ENCODE measurements at places on chromosomes 3 and 15. TPM values are rescaled to one million over a fixed set of nuclear protein-coding genes. Genes with fewer than 3 reads are reported as not detected.

THAP10 gene
- total RNA-seq: 0.13 TPM

DUOXA2 gene
- total RNA-seq: not detected

EPHB3 gene
- not detected for total RNA-seq

MYZAP gene
- total RNA-seq: not detected

DNA sequence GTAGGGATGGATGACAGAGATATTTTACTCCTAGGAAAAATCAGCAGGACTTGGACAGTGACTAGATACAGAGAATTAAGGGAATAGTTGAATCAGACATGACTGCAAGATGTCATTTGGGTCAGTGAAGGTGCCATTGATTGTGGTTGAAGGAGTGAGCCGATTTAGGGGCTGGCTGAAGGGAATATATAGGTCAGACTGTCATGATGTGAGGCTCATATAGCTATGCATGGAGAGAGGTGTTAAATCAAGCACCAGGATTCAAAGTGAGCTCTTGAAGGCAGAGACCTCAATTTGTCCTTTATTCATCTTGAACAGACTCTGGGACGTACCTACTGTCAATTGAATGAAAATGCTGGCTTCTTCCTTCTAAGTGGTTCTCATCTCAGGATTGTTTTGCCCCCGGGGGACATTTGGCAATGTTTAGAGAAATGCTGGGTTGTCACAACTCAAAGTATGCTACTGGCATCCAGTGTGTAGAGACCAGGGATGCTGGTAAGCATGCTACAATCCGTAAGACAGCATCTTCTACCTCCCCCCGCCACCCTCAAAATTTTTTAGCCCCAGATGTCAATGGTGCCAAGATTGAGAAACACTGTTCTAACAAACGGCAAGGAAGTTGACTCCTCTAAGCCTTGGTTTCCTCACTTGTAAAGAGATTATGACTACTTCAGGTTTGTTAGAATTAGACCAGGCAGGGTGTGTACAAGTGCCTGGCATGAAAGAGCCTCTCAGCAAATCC, 7.8 kb downstream of the ATP2C1 start:
- H3K4me3 ChIP-seq: no peak overlapping the region
- H3K4me1 ChIP-seq: no peaks in the 10 kb centered on the region
- DNase-seq: no peak
- no peaks in the 10 kb centered on the region for H3K36me3 ChIP-seq
- H3K27ac ChIP-seq: no peak overlapping the region
- H3K27me3 ChIP-seq: no peaks in the 10 kb centered on the region

DNA sequence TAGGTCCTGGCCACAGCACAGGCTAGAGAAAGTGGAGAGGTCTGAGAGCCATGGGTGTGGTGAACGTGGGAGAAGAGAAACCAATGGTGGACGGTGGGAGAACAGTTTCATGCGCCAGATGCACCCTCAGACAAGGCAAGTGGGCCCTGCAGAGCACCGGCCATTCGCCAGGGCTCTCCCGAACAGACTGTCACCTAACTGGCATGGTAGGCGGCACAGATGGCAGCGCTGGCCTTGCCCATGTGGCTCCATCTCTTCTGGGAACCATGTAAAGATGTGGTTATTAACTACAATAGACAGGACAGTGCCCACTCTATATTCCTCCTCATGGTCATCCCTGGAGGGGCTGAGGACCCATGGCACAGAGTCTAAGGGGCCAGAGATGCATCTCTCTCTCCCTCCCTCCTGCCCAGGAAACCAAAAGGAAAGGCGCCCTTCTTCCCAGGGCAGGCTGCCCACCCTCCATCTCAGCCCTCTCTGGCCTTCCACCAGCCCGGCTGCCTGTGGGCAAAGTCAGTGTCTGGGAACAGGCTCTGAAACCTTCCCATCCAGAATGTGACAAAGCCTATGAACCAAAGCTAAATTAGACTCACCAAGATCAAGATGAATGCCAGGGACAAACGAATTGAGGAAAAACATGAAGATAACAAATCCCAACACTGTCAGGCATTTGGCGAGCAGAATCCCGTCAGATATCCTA, 147.8 kb downstream of the OCA2 start:
- H3K4me1 ChIP-seq: no peaks in the 10 kb centered on the region
- no peak for DNase-seq
- H3K4me3 ChIP-seq: no peak overlapping the region
- peaks cover 8% of the 10 kb centered on the region for H3K27me3 ChIP-seq
- no peaks in the 10 kb centered on the region for H3K36me3 ChIP-seq
- no peak overlapping the region for H3K27ac ChIP-seq

DNA sequence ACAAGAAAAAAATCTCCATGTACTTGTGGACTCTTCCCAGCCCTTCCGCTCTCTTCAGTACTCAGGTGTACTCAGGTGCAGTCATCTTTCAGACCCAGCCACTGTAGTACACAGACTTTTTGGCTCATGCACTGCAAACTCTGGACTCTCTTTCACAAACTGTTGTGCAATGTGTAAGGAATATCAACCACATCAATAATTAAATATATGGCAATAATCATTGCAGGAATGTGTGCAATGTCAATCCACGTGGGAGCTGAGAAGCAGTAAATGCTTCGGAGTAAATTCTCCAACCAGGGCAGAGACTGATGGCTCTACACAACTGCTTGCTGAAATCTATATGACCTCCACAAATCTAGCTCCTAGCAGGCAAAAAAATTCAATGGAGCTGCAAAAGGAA, 287.3 kb upstream of the COL8A1 start:
- H3K4me3 ChIP-seq: no peak overlapping the region
- H3K27me3 ChIP-seq: no peaks in the 10 kb centered on the region
- no peak overlapping the region for H3K27ac ChIP-seq
- no peaks in the 10 kb centered on the region for H3K36me3 ChIP-seq
- DNase-seq: no peak

- H3K27ac ChIP-seq: no peak overlapping the region
- no peaks in the 10 kb centered on the region for H3K36me3 ChIP-seq
- no peaks in the 10 kb centered on the region for H3K27me3 ChIP-seq
- peaks cover 10% of the 10 kb centered on the region for H3K4me1 ChIP-seq
- no peak for DNase-seq
- no peak overlapping the region for H3K4me3 ChIP-seq
These were observed 55.9 kb upstream of the GCNT3 start for GRCh38 chr15:59555696-59556095.

GRCh38 chr3:76372497-76372896, 587.1 kb upstream of the ZNF717 start:
- H3K27ac ChIP-seq: no peak overlapping the region
- DNase-seq: no peak
- H3K27me3 ChIP-seq: no peaks in the 10 kb centered on the region
- no peaks in the 10 kb centered on the region for H3K4me1 ChIP-seq

DNA sequence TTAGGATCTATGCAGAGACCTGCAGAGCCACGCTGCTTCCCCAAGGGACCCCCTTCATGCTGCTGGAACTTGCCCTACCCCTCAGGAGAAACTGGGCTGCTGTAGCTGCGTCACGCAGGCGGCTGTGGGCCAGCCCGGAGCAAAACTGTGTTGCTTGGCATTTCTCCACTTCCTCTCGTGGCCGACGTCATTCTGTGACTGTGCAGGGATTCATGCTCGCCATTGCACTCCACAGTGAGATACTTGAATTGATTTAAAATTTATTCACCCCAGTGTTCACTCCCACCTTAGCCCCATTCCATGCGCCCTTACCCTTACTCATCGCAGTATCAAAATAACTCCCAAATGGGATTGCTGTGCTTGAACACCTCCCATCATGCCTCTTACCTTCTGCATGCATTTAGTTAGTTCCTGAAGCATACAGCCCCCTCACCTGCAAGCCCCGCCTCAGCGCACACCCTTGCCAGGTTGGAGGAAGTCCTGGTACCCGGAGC, 45.7 kb downstream of the TMEM44 start:
- H3K27me3 ChIP-seq: no peaks in the 10 kb centered on the region
- peaks cover 3% of the 10 kb centered on the region for H3K4me1 ChIP-seq
- H3K4me3 ChIP-seq: no peak overlapping the region
- no peak overlapping the region for H3K27ac ChIP-seq
- peaks cover 20% of the 10 kb centered on the region for H3K36me3 ChIP-seq
- no peak for DNase-seq

DNA sequence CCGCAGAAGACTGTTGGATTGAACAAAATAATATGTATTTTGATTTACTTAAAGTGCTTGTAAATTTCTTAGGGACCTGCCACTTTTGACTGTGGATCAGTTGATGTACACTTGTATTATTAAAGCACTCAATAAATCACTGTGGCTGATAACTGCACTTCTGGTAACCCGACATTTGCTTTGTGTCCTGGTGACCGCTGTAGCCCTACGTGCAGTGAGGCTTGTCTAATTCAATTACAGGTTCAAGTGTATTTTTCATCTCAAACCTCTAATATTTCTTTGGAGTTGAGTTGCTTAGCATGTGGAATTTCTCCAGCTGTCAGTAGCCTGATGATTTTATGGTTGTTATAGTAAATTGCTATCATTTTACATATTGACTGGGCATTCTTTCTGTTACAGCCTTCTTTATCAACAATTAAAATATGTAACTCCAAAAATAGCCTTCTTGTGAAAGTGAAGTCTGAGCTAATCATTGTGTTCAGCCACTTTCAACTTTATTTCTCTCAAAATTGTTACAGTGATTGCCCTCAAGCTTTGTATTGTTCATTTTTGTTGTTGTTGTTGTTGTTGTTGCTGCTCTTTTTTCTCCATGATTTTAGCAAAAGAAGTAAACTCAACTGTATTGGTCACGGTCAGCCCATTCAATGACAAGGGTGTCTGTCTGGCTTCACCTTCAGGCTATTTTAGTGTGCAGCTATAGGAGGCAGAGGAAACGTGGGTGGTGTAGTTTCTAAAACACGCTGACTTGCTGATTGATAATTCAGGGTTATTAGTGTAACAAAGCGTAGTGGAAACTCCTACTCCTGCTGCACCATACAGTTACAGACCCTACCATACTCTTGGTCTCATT, 215.1 kb upstream of the UBE2E1 start:
- no peak for DNase-seq
- H3K4me3 ChIP-seq: no peak overlapping the region
- H3K27ac ChIP-seq: no peak overlapping the region
- H3K4me1 ChIP-seq: no peaks in the 10 kb centered on the region

- peaks cover 14% of the 10 kb centered on the region for H3K27me3 ChIP-seq
- H3K27ac ChIP-seq: no peak overlapping the region
- H3K4me1 ChIP-seq: no peaks in the 10 kb centered on the region
- no peaks in the 10 kb centered on the region for H3K36me3 ChIP-seq
These were observed 1.2 kb downstream of the BNC1 start for GRCh38 chr15:83283138-83283812.

GRCh38 chr3:69011096-69011730, 2.3 kb downstream of the EOGT start:
- no peaks in the 10 kb centered on the region for H3K27me3 ChIP-seq
- DNase-seq: no peak
- H3K4me1 ChIP-seq: peaks cover 8% of the 10 kb centered on the region
- H3K36me3 ChIP-seq: peaks cover 43% of the 10 kb centered on the region

- H3K36me3 ChIP-seq: no peaks in the 10 kb centered on the region
- no peaks in the 10 kb centered on the region for H3K4me1 ChIP-seq
- no peak overlapping the region for H3K27ac ChIP-seq
- H3K4me3 ChIP-seq: no peak overlapping the region
- H3K27me3 ChIP-seq: no peaks in the 10 kb centered on the region
These were observed 85.6 kb upstream of the GAP43 start for GRCh38 chr3:115537669-115538068.

GRCh38 chr3:9862391-9863057, 17.5 kb downstream of the CIDEC start:
- peaks cover 30% of the 10 kb centered on the region for H3K4me1 ChIP-seq
- peak; percentile 100 for DNase-seq
- H3K27ac ChIP-seq: peak overlapping the region; percentile 56
- peak overlapping the region; percentile 36 for H3K4me3 ChIP-seq
- H3K36me3 ChIP-seq: no peaks in the 10 kb centered on the region
- H3K27me3 ChIP-seq: no peaks in the 10 kb centered on the region

- no peaks in the 10 kb centered on the region for H3K27me3 ChIP-seq
- no peak overlapping the region for H3K4me3 ChIP-seq
- no peak overlapping the region for H3K27ac ChIP-seq
- H3K4me1 ChIP-seq: peaks cover 29% of the 10 kb centered on the region
- peaks cover 18% of the 10 kb centered on the region for H3K36me3 ChIP-seq
- no peak for DNase-seq
These were observed 4.1 kb downstream of the SETD2 start for GRCh38 chr3:47159820-47160219.

DNA sequence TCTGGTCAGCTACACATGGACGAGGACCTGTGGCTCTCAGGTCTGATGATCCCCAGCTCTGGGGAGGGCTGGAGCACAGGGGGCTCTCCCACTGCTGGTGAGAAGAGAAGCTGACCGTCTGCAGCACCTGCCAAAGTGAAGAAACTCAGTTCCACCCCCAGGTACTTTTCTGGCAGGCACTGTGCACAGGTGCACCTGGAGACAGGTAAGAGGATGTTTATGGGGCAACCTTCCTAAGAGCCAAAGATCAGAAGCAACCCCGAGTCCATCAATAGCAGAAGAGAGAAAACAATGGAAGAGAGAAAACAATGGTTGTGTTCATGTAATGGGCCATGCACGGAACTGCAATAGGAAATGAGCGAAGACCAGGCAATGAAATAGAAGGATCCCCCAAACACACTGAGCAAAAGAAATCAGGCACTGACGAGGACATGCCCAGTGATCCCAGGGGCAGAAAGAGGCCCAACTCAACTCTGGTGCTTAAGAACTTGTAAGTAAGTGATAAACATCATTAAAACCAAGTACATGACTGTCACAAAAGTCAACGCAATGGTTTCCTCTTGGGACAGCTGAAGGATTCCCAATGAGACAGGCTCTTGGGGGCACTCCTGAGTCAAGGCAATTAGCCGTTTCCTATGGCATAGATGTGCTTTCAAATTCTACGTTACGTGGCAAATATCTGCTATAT, 95.0 kb upstream of the ALDH1A3 start:
- no peak overlapping the region for H3K27ac ChIP-seq
- no peak overlapping the region for H3K4me3 ChIP-seq
- DNase-seq: no peak
- H3K4me1 ChIP-seq: no peaks in the 10 kb centered on the region
- no peaks in the 10 kb centered on the region for H3K36me3 ChIP-seq
- peaks cover 4% of the 10 kb centered on the region for H3K27me3 ChIP-seq

DNA sequence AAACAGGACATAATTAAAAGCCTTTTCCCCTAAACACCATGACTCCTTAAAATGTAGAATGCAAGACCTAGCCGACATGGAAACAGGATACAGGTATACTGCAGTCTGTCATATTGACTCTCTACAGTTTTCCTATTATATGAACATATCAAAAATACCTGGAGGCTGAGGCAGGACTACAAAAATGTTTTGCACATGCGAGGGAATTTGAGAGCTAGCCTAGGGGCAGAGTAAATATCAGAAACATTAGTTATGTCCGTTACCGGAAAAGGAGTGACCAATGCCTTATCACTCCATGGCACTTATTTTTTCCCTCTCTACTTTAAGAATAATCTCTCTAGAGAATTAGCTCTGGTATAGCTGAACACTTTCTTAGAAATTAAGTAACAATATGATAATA, 732.3 kb downstream of the TUSC7 start:
- no peaks in the 10 kb centered on the region for H3K36me3 ChIP-seq
- H3K4me1 ChIP-seq: no peaks in the 10 kb centered on the region
- H3K27ac ChIP-seq: no peak overlapping the region
- no peaks in the 10 kb centered on the region for H3K27me3 ChIP-seq
